Breast epithelium (tissue), 4 donors: ENCODE measurements at places on chromosomes 4 and X. TPM values are rescaled to one million over a fixed set of nuclear protein-coding genes. Genes with fewer than 3 reads are reported as not detected.

DNA sequence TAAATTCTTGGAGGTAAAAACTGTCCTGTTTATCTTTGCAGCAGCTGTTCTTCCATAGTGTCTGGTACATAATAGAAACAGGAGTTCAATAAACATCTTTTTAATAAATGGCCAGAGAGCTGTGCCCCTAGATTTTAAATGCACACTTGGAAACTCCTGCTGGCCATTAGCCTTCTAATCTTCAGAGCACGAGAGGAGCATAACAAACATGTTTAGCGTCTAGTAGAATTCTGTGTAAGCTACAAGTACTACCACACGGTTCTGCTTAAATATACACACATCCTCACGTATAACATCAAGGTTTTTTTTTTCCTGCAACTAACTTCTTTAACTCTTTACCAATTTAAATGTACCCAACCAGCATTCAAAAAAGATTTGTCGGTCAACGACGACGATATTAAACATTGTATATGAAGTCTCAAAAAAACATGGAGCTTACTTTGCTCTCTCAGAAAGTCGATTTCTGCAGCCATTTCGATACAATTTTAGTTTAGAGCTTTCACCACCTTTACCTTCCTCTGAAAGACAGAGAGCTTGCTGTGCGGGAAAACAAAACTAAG lies 628 bp downstream of the SCLT1 start:
- peak overlapping the region; percentile 98 for H3K4me3 ChIP-seq
- H3K36me3 ChIP-seq: no peaks in the 10 kb centered on the region
- peaks cover 4% of the 10 kb centered on the region for H3K4me1 ChIP-seq
- DNase-seq: no peak

DNA sequence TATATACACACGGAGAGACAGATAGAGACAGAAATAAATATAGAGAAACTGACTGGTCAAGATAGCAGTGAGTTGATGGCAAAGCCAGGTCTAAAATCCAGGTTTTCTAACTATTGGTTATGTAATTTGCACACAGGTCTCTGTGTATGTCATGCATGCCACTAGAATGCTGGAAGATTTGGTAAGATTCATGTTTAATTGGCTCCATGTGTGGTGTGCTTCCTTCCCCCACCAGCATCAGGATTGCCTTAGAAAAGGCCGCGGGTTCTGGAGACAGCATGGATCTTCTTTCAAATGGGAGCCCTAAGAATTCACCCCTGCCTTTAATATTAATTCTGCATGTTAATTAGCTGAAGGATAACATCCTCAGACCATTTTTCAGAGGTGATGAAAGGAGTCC lies 31.3 kb downstream of the HAND2 start:
- no peak overlapping the region for H3K4me3 ChIP-seq
- H3K27ac ChIP-seq: no peak overlapping the region
- no peak for DNase-seq
- peaks cover 30% of the 10 kb centered on the region for H3K27me3 ChIP-seq

DNA sequence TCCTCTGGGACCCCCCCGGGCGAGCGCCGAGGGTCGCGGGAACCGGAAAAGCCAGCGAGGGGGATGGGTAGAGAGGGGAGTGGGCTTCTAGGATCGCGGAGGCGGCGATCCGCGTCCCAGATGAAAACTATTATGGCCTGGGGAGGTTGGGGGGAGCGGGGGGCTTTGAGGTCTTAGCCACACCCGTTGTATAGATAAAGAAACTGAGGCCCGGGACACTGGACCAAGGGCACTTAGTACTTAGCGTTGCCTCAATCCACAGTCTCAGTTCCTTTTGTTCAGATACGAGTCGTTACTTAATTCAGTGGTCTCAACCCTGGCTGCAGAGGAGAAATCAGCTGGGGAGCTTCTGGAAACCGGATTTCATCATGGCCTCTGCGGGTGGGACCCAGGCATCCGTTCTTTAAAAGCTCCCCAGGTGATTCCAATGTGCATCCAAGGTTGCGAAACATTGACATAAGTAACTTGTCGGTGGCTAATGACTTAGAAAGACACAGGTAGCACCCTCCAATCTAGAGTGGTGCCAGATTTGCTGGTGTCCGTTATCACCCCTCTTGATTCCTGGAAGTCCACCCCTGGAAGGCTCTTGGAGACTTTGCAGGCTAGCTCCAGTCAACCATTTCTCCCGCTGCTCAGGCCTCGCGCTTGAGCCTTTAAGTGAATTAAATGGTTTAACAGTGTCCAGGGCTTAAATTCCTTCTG lies 90.7 kb downstream of the GEMIN8 start:
- H3K27ac ChIP-seq: peak overlapping the region; percentile 66
- H3K4me3 ChIP-seq: peak overlapping the region; percentile 63
- no peak for DNase-seq
- no peaks in the 10 kb centered on the region for H3K4me1 ChIP-seq
- H3K27me3 ChIP-seq: peaks cover 54% of the 10 kb centered on the region
- H3K36me3 ChIP-seq: no peaks in the 10 kb centered on the region

DNA sequence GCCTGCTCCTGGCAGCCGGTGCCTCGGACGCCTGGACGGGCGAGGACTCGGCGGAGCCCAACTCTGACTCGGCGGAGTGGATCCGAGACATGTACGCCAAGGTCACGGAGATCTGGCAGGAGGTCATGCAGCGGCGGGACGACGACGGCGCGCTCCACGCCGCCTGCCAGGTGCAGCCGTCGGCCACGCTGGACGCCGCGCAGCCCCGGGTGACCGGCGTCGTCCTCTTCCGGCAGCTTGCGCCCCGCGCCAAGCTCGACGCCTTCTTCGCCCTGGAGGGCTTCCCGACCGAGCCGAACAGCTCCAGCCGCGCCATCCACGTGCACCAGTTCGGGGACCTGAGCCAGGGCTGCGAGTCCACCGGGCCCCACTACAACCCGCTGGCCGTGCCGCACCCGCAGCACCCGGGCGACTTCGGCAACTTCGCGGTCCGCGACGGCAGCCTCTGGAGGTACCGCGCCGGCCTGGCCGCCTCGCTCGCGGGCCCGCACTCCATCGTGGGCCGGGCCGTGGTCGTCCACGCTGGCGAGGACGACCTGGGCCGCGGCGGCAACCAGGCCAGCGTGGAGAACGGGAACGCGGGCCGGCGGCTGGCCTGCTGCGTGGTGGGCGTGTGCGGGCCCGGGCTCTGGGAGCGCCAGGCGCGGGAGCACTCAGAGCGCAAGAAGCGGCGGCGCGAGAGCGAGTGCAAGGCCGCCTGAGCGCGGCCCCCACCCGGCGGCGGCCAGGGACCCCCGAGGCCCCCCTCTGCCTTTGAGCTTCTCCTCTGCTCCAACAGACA lies 4.4 kb downstream of the SOD3 start:
- no peaks in the 10 kb centered on the region for H3K36me3 ChIP-seq
- H3K27ac ChIP-seq: peak overlapping the region; percentile 70
- no peaks in the 10 kb centered on the region for H3K4me1 ChIP-seq
- H3K4me3 ChIP-seq: peak overlapping the region; percentile 24

- no peaks in the 10 kb centered on the region for H3K27me3 ChIP-seq
- H3K4me1 ChIP-seq: no peaks in the 10 kb centered on the region
- H3K36me3 ChIP-seq: no peaks in the 10 kb centered on the region
Measured at GRCh38 chr4:39427520-39428114, 20.9 kb downstream of the KLB start.

GRCh38 chr4:38926896-38927295 lies 59.3 kb downstream of the FAM114A1 start:
- no peak for DNase-seq
- no peaks in the 10 kb centered on the region for H3K4me1 ChIP-seq
- H3K27ac ChIP-seq: no peak overlapping the region
- H3K4me3 ChIP-seq: no peak overlapping the region

DNA sequence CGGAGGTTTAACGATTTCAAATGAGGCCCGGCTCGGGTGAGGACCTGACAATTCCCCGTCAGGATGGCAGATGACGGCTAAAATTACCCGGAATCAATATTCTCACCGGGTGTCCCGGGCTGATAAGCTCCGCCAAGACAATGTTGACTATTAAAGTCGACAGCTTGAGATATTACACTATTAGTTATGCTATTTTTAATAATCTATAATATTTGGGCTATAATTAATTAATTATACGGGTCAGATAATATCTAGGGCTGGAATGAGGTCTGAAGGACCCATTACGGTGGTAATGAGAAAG lies 9.4 kb upstream of the NKX1-1 start:
- H3K27me3 ChIP-seq: no peaks in the 10 kb centered on the region
- no peaks in the 10 kb centered on the region for H3K4me1 ChIP-seq
- no peak overlapping the region for H3K27ac ChIP-seq
- H3K4me3 ChIP-seq: no peak overlapping the region

DNA sequence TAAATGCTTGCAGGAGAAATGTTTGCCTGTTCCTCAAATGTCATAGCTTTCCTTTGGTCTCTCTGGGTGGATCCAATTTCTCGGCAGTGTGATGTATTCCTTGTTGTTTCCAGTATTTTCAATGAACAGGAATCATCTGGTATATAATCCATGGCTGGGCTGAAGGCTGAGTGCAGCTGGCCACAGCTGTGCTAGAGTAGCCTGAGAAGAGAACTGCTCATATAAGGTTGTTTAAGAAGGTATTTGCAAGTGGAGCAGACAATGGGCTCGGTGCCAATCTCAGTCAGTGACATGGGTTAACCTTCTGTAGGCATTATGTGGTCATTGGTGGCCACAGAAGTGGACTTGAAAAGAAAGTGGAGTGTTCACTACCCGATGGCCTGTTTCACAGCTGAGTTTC lies 390.3 kb downstream of the SPRY1 start:
- no peak for DNase-seq
- no peaks in the 10 kb centered on the region for H3K4me1 ChIP-seq
- H3K4me3 ChIP-seq: no peak overlapping the region
- no peaks in the 10 kb centered on the region for H3K27me3 ChIP-seq

GRCh38 chrX:84666086-84666485 lies 163.8 kb upstream of the HDX start:
- H3K27ac ChIP-seq: no peak overlapping the region
- H3K4me3 ChIP-seq: no peak overlapping the region
- no peak for DNase-seq
- no peaks in the 10 kb centered on the region for H3K27me3 ChIP-seq

DNA sequence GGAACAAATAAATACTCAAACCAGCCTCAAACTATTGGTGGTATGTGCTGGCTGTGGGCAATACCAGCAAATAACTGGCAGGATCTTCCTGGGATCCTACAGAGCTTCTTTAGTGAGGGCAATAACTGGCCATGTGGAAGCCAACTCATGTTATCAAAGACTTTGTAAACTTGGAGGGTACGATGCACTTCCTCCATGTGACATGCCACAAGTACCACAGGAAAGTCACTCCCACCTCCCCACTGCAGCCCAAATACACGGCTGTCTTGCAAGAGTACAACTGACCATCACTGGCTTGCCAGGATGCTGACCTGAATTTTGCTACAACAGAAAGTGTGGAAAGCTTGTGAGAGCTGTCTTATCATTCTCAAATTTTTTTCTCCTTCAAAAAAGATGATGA lies 93.3 kb upstream of the MAML3 start:
- no peak overlapping the region for H3K4me3 ChIP-seq
- peaks cover 1% of the 10 kb centered on the region for H3K4me1 ChIP-seq
- no peak overlapping the region for H3K27ac ChIP-seq
- no peaks in the 10 kb centered on the region for H3K27me3 ChIP-seq
- H3K36me3 ChIP-seq: no peaks in the 10 kb centered on the region

DNA sequence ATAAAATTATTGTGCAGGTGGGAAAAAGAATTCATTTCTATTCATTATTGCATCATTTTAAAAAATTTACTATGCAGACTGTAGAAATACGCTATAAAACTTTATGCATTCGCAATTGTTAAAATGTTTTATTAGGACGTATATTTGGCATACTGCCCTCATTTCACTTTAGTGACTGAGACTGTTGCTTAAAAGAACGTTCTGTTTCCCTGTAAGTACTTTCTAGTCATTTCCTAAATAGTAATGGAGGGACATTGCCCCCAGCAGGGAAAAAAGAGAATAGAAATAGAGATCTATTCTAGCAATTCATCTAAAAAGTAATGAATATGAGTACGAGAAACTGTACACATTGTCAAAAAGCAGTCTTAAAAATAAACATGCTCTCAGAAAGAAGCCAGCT lies 1295.8 kb upstream of the TENM3 start:
- no peak for DNase-seq
- H3K4me1 ChIP-seq: no peaks in the 10 kb centered on the region
- no peaks in the 10 kb centered on the region for H3K27me3 ChIP-seq

DNA sequence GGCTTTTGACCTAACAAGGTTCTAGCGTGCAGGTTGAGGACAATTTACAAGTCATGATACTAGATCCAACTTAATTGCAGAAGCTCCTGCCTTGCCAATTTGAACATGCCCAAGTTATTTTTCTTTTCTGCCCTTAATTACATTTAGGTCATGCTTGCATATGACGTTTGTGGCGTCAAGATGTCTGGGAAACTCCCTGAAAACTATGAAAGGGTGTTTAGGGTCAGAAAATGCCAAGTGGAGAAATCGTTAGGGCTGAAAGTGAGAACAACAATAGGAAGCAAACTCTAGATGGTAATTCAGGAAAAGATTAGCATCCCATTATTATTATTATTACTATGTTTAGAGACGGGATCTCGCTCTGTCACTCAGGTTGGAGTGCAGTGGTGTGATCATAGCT lies 38.2 kb upstream of the PLAC8 start:
- H3K27ac ChIP-seq: no peak overlapping the region
- H3K4me3 ChIP-seq: no peak overlapping the region
- no peaks in the 10 kb centered on the region for H3K4me1 ChIP-seq
- H3K27me3 ChIP-seq: no peaks in the 10 kb centered on the region

DNA sequence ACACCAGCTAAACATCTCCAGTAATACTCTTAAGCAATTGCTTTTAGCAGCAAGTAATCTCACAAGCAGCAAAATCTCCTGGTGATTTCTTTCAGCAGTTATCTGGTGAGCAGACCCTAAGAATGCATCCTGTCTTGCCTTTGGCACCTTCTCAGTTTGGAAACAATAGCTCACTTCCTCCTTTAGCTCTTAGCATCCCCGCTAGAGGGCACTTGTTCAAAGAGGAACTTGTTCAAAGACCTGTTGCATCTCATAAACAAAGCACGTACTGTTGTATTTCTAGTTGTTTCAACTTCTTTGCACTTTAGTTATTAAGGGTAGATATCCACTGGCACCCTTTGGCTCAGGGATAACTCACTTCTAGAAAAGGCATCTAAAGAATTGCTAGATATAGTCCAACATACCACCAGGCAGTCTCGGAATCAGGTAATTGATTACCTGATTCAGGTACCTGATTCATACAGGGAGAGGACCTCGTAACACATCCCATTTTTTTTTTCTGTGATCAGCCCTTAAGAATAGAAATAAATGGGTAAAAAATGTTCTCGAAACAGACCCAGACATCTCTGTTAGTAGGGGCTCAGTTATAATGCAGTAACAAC lies 81.9 kb upstream of the QRFPR start:
- H3K27ac ChIP-seq: no peak overlapping the region
- no peaks in the 10 kb centered on the region for H3K27me3 ChIP-seq
- DNase-seq: no peak
- no peaks in the 10 kb centered on the region for H3K4me1 ChIP-seq
- H3K36me3 ChIP-seq: no peaks in the 10 kb centered on the region
- H3K4me3 ChIP-seq: no peak overlapping the region

- no peaks in the 10 kb centered on the region for H3K4me1 ChIP-seq
- no peak overlapping the region for H3K4me3 ChIP-seq
- no peaks in the 10 kb centered on the region for H3K36me3 ChIP-seq
- no peak overlapping the region for H3K27ac ChIP-seq
- H3K27me3 ChIP-seq: no peaks in the 10 kb centered on the region
- no peak for DNase-seq
Measured at GRCh38 chr4:112942077-112942476, 107.4 kb upstream of the ANK2 start.

The TTC29 gene
- 0.29 TPM for total RNA-seq

The C1QTNF7 gene
- 2.6 TPM for total RNA-seq

The IRF2 gene
- total RNA-seq: 57.8 TPM

The SPANXB1 gene
- not detected for total RNA-seq

The CT45A2 gene
- not detected for total RNA-seq

The C4orf50 gene
- total RNA-seq: not detected

The LRIT3 gene
- total RNA-seq: 0.16 TPM

The BEX5 gene
- total RNA-seq: 3.3 TPM
